Immature natural killer cell (primary cell): ENCODE measurements at places on chromosomes 13 and 19. TPM values are rescaled to one million over a fixed set of nuclear protein-coding genes. Genes with fewer than 3 reads are reported as not detected.

Gene OR7C1
- polyA plus RNA-seq, result not detected

Gene SERPINE3
- not detected for polyA plus RNA-seq

Gene MAB21L1
- not detected for polyA plus RNA-seq

Gene CYP4F22
- polyA plus RNA-seq, result 1.3 TPM

DNA sequence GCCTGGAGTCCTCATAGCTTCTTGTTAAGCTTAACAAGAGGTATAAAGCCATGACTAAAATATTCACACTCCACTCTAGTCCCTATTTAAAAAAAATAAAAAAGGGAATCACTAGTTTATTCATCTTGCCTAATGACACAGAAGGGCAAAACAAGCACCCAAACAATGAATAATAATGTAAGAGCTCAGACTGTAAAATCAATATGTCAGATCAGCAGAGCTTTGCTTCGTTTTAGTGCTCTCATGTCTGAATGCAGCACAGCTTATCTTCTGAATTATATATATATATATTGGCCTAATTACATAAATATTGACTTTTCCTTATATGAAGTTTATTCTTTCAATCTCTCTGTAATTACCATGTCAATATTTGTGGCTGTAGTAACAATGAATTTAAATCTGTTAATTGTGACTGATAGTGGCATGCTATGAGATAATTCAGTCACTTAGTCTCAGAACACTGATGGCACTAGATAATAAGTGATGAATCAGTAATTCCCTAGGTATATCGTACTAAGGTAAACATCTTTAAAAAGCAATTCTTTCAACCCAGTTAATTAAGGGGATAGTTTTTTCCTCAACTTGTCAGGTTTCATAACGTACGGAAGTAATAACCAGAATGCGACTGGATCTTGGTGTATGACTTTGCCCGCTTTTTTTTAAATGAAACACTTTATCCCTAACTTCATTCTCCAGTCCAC, 361.9 kb upstream of the GPC6 start:
- no peak for DNase-seq

DNA sequence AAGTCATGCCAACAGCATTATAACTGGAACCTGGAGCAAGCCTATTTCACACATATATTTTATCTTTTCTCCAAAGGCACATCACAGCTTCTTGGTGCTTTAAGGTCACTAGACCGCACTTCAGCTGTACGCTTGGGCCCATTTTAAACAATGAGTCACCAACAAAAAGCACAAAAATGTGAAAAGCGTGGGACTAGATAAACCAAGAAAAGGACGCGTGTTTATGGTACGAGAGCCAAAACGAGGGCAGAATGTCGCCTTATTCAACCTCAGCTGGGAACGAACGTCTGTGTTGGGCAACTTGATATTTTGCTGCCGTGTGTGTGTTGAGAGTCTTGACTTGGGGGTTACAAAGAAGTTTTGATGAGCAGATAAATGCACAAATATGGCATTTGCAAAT, 9.2 kb upstream of the EHD2 start:
- DNase-seq, result no peak

DNA sequence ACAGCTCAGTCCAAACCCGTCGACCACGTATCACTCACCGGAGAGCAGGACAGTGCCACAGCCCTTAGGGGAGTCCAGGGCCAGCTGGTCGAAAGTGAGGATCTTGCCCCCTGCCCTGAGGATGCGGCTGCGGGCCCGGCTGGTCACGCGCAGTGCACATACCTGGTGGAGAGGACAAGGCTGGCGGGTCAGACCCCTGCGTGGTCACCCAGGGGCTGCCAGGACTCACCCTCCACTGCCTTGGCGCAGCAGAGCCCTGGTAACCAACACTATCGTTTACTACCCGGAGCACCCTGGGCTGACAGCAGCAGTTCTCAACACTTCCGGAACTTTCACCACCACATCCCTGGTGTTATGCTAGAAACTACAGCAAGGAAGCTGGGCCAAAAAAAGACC, 1.2 kb upstream of the FAM83E start:
- DNase-seq, result no peak

DNA sequence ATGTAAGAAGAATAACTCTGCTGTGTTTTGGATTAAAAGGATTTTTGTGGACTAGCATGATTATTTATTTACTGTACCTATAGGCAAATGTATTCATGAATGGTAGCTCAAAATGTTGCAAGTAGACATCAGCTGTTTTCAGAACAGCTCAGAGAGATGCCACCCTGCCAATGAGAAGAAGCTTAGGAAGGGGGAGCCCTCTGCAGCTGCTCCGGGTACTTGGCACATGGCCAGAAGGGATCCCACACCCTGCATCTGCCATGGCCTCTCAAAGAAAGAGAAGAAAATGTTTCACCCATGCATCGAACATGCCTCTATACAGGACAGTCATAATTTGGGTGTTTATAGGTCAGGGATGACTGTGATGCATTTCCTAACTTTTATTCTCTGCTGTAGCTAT, 30.5 kb upstream of the MBNL2 start:
- no peak for DNase-seq

- no peak for DNase-seq
These were observed 62.9 kb upstream of the KLHL1 start for GRCh38 chr13:70171151-70171550.

DNA sequence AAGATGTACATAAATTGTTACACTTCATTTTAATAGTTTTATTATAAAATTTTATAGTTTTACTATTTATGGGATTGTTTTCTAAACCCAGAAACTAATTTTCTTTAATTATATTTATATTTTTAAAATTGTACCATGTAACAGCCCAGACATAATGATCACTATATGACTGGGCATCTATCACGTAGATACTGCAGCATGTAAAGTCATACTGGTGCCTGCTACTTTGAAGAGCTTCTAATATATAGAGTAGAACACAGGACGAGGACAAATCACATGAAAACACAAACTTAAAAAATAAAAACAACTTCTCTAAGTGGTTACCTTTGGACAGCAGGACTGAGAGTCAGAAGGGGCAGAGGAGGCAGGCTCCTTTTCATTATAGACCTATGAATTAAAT, 5.3 kb downstream of the ELF1 start:
- DNase-seq, result no peak

GRCh38 chr13:51659276-51660127, 75.2 kb downstream of the WDFY2 start:
- no peak for DNase-seq

DNA sequence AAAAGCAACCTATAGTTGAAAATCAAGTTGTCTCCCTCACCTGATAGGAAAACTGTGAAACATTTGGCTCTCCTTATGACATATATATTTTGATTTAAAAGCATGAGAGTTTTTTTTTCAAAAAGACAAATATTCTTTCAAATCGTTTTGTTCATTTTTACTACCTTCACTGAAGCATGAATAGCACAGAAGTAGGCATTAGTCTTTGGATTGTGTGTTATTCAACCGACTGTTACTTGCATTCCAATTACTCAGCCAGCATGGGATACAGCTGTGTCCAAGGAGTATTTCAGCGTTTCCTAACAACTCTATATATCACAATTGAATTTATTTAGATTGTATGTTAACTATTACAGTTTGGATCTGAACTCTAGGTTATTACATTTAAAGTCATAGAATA, 135.2 kb downstream of the PCDH9 start:
- no peak for DNase-seq

DNA sequence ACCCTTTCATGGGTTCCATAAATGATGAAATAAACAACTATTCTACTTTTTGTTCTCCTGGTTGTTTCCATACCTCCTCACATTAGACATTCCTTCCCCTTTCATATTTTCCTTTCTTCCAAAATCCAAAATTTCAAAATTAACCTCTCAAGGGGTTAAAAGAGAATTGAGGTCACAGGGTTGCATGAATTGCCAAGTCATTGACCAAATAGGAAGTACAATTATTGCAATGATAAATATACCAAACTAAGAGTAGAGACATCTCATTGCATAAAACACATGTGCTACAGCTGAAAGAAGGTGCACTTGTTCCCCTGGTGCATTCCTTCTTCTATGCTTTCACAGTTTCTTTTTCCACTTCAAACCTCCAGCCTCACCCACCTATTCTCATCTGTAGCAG, 136.1 kb downstream of the KCTD12 start:
- DNase-seq, result no peak

DNA sequence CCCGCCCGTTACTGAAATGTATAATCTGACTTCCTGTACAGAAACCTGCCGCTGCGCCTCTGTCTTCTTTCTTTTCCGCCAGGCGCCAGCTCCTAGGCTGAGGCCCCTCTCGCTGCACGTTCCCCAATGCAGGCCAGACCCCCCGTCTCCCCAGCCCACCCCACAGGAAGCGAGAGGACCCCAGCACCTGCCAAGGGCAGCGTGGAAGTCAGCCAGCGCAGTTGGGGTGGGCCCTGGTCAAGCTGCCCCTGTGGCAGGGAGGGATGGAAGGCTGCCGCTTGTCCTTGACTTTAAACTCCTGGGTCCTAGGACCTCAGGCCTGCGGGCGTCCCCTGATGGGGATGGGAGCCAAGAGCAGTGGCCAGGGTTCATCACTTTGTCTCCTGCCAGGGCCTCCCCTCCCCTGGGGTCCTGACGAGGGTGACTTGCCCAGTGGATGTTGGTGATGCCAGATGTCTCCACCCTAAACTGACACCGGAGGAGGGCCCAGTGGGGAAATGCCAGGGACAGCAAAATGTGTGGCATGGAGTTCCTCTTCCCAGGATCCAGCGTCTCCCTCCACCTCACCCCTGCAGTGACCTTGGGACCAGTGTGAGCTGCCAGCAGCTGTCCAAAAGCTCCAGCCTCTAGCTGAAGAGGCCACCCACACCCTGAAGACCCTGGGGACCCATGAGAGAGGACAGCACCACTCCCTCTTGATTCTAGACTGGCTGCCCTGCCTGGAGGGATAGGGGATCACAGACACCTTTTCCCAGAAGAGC, 8.5 kb upstream of the MARCHF2 start:
- DNase-seq, result no peak

- DNase-seq, result no peak
These were observed 3.1 kb downstream of the AKAP11 start for GRCh38 chr13:42275098-42275471.

DNA sequence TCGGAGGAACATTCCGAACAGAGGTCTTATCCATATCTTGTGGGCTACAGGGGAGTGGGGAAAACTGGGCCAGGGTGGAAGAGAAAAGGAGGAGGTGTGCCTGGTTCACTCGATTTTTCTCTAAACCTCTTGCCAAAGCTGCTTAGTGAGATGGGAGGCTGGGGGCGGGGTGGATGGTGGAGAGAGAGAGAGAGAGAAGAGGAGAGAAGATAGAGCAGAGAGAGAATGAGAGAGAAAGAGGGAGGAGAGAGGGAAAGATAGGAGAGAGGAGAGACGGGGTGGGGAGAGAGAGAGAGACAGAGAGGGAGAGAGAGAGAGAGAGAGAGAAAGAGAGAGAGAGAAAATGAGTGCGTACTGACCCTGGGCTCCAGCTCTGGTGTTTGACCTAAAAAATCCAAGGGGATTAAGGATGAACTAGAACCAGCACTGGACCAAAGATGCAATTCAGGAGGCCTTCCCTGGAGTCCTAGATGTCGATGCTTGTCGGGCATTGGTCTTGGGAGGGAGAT, 14.1 kb downstream of the NOVA2 start:
- DNase-seq, result no peak

- DNase-seq, result no peak
These were observed 19.3 kb downstream of the RUBCNL start for GRCh38 chr13:46367617-46368327.

DNA sequence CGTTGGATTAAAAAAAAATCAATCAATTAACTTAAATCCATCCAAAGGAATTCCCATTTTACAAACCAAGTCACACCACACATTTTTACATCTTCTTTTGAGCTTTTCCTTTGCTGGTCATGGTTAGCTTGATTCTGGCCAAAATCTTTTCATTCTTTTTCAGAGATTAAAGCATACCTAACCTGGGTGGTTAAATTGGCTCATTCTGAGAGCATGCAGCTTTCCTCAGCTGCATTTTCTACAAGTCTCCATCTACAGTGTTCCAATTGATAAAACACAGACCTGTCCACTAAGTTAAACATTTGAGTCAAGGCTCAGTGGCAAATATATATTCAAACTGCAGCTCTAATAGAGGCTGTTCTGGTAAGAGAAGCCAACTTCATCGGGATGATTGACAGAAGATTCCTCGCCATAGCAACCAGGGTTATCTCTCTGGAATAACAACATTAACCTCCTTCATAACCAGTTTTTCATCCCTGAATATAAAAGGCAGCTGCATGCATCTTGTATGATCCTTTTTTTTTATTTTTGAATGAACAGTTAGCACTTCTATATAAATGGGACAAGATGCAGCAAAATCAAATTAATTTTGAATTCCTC, 106.2 kb downstream of the DNAJC15 start:
- no peak for DNase-seq

DNA sequence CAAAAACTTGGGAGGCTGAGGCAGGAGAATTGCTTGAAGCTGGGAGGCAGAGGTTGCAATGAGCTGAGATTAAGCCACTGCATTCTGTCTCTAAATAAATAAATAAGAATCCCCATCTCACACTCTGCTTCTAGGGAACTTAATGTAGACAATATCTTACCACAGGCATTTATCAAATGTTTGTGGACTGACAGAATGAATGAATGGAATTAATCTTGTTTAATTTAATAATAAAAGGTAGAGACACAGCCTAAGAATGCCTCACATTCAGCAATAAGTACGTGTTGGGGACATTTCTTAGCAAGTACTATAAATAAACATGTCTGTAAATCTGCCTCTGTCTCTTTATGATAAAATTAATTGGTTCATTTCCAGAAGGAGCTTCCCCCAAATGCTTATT, 36.2 kb upstream of the RBM26 start:
- no peak for DNase-seq

DNA sequence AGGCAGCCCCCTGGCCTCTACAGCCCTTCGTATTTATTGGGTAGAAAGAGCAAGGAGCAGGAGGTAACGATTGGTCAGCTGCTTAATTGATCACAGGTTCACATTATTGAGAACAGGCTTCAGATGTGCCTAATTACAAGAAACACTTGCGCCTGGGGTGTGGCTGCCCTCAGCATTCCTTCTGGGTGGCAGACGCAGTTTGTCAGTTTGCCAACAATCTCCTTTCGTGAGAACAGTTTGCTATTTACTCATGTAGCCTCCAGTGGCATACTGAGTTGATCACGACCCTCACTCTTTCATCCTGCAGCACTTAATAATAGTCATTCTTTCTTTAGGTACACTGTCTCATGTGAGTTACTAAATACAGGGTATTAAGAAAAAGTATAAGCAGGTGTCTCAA, 985.6 kb downstream of the SLITRK5 start:
- DNase-seq, result no peak

GRCh38 chr13:42612021-42612765, 38.2 kb downstream of the TNFSF11 start:
- DNase-seq, result no peak

GRCh38 chr13:114126789-114127472, 5.5 kb downstream of the RASA3 start:
- DNase-seq, result peak; percentile 50

DNA sequence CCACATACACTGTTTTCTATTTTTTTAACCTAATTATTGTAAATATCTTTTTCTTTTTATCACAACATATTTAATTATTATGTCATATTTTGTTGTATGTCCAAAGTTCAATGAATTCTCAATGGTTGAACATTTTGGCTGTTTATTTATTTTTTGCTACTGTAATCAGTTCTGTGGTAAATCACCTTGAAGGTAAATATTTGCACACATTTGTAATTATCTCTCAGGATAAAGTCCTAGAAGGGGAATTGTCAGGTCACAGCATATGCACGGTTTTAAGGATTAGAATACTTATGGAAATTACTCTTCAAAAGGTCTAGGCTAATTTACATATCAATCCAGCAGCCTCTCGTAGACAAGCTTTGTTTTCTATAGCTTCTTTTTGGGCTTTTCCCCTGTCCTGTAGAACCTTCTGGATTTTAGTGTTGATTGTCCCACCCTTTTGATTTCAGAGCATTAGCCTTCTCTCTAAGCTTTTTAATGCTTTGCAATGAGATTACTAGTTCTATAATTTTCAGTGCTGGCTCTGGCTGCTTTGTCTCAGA, 362.6 kb downstream of the KCNRG start:
- no peak for DNase-seq
